Suppressor macrophage (primary cell): ENCODE measurements at places on chromosomes 13 and 19.

DNA sequence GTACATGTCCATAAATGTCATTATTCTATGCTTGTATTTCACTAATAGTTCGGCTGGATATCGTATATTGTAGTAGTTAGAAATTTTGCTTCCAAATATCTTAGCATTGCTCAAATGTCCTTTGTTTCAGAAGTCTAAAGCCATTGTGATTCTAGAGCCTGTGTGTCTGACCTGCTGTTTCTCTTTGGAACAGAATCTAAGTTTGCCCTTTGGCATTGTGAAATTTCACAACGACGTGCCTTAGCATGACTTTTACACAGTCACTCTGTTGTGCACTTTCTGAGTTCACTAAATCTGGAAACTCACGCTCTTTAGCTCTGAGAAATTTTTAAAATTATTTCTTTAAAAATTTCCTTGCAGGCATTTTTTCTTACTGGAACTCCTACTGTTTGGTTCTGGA, 152.2 kb downstream of the TBC1D4 start:
- no peak for DNase-seq

DNA sequence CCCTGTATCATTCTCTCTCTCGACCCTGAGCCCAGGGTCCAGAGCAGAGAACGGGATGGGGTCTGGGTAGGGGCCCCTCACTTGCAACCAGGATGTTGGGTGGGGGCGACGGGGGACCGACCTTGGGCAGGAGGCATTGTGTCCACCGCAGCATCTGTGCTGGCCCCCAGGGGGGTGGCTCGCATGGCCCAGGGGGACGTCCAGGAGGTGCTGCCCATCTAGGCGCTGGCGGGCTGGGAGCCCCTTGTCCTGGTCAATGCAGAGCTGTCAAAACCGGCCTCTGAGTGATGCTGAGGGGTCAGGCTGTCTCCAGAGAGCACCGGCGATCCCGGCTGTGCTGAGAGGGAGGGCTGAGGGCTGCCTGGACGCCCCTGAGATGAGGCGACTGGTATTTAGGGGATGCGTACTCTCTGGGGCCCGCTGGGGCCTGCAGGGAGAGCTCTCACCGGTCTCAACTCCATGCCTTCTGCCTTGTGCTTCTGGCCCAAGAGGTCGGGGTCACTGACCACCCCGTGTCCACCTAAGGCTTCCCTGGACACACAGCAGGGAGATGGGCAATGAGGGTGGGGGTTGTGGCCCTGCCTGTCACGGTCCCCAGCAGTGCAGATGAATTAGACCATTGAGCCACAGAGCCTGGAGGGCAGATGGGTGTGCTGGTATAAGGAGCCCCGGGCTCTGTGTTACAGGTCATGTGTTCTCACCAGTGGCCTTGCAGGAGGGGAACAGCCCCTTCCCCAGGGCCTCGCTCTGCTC, 8.6 kb downstream of the RPS9 start:
- DNase-seq, result no peak

- DNase-seq, result peak; percentile 76
Observed at GRCh38 chr13:28475916-28476725, 18.8 kb downstream of the FLT1 start.

GRCh38 chr19:13031917-13032623, 36.8 kb downstream of the NFIX start:
- no peak for DNase-seq

GRCh38 chr19:46515879-46516350, 20.2 kb upstream of the PNMA8B start:
- peak; percentile 84 for DNase-seq

DNA sequence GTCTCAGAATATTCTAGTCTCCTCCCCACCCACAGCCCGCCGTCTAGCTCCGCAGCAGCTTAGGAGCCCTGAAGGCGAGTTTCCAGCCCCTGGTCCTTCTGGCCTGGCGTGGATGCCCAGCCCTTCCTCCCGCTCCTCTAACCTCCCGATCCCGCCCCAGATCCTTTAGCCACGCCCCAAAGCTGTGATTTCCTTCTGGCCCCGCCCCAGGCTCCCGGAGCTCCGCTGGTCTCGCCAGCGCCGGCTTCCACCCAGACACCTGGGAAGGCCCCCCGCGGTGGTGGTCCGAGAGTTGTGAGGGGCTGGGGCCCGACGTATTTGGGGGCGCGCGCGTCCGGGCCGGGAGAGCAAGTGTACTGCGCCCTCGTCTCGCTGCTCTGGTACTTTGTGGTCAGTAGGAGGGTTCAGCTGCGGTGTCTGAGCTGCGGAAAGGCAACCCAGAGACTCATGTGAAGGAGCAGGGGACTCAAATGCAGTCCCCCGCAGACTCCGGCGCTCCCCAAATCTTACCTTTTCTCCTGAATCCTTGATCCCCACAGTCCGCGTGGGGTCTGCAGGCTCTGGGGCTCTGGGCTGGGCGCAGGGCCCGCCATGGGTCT, at the start of gene CGB7:
Gene CGB7, minus strand, starts transcription at position 114 of the 599 bp plus-strand sequence. CDS start 2,374 bp downstream, outside the sequence.
- DNase-seq, result peak; percentile 70

- no peak for DNase-seq
Observed at GRCh38 chr13:40530961-40531360, 135.5 kb downstream of the FOXO1 start.

- DNase-seq, result no peak
Observed at GRCh38 chr13:110414931-110415330, 107.8 kb downstream of the COL4A2 start.

DNA sequence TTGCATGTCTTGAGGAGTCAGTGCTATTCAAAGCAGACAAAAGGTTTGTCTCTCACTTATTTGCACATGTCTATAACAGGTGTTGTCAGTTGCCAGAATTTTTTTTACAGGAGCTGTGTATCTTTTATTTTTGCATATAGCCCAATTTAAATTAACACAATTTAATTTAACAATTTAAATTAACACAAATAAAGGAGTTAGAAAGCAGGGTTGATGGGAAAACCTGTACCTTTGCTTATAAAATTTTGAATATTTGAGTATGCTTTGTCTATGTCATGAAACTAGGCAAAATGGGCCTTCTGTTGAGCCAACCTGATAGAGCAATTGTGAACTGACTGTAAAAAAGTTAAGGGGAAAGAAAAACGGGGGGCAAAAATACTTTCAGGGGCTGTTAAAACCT, 78.0 kb downstream of the MAP4K1 start:
- no peak for DNase-seq

- DNase-seq, result no peak
Observed at GRCh38 chr13:65343898-65344663, 1886.1 kb downstream of the PCDH9 start.

- DNase-seq, result no peak
Observed at GRCh38 chr13:98619556-98619955, 42.6 kb upstream of the STK24 start.

GRCh38 chr13:32940601-32941000, 75.6 kb upstream of the KL start:
- DNase-seq, result peak; percentile 18

- DNase-seq, result no peak
Observed at GRCh38 chr13:45199711-45200110, 1.1 kb downstream of the KCTD4 start.

- DNase-seq, result peak; percentile 71
Observed at GRCh38 chr13:45055902-45056648, 64.2 kb upstream of the GTF2F2 start.

- no peak for DNase-seq
Observed at GRCh38 chr13:89980896-89981295, 1366.6 kb upstream of the MIR17HG start.

DNA sequence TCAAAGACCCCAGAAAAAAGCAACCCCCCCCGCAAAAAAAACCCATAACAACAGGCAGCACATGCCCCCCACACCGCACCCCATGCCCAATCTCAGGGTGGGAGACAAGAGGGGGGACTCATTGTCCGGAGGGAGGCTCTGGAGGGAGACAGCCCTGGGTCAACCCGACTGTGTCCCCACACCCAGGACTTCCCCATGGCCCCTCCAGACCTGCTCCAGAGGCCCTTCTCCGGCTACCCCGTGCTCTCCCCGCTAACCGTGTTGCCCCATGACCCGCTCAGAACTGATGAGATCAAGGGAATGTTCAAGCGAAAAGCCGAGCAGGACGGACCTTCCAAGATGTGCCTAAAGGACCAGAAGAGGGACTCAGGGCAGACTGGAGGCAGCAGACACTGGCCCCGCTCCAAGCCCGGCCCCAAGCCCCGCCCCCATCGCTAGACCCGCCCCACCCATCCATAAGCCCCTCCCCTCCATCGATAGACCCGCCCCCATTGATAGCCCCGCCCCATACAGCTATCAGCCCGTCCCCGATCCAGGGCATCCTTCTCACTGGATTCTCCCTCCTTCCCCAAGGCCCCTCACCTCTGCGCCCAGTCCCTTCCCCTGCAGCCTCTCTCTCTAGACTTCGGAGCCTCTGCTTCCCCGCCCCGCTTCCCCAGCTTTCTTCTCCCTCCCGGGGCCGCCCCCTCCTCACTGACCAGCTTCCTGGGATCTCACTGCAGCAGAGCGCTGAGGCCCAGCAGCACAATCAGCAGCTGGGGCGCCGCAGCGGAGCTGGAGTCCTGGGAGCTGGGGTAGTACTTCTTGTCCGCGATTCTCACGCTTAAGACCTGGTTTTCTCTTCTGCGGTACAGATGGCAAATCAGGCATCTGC, 2.2 kb downstream of the BST2 start:
- peak; percentile 41 for DNase-seq

DNA sequence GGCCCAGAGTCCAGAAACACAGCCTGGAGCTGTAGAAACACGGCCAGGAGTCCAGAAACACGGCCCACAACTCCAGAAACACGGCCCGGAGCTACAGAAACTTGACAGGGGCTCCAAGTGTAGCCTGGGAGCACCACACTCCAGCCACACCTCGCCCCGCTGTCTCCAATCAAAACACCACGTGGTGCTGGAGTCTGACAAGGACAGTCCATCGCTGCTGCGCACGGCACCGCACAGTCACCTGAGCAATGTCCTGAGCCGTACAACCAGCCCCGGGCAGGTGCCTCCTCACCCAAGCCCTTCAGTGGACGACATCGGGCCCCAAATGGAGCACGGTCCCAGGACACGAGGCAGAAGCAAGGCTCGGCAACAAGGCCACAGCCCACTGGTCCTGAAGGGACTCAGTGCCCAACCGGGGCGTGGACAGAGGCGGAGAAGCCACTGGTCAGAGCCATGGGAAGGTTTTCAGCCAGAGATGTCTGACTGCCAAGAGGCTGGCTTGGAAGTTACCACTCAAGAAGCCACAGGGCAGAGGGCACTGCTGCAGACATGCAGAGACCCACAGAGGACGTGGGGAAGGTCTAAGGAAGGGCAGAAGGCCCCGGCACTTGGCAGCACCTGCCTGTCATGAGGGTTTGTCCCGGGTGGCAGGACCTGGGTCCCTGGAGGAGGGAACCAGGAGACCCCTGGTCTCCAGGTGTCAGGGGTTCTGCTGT, 19.7 kb upstream of the PLPP2 start:
- no peak for DNase-seq

DNA sequence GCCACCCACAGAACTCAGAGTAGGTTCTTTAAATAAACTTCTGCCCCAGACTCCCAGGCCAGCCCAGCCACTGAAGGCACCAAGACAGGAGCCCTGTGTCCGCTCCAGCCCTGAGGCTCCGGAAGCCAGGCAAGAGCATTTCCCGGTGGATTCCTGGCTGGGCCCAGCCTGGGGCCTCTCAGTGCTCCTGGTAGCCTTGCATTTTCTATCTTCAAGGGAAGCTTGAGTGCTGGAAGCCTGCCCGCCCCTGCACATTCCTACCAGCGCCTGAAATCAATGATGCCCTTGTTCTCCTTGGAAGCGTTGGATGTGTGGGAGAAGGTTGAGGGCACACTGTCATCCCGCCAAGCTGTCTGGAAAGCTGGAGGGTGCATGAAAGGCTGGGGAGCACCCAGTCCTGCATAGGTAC, 70.3 kb downstream of the ALOX5AP start:
- no peak for DNase-seq
